ENCODE measurements at places on chromosomes 2 and 18.

- no peak for DNase-seq
Measured at GRCh38 chr2:13533524-13533922, 816.8 kb downstream of the TRIB2 start.

GRCh38 chr2:30225131-30225762 is 6.1 kb upstream of the LBH start:
- no peak for DNase-seq

GRCh38 chr2:99660616-99661406 is 171.0 kb upstream of the REV1 start:
- no peak for DNase-seq

GRCh38 chr18:31398191-31398590 is 21.6 kb downstream of the DSG4 start:
- no peak for DNase-seq

GRCh38 chr2:123453772-123454171 is 571.3 kb upstream of the CNTNAP5 start:
- no peak for DNase-seq
